ENCODE measurements at places on chromosomes 11 and 22.
A peak's percentile ranks its signal among the peaks of the same experiment; 100 is the strongest.

DNA sequence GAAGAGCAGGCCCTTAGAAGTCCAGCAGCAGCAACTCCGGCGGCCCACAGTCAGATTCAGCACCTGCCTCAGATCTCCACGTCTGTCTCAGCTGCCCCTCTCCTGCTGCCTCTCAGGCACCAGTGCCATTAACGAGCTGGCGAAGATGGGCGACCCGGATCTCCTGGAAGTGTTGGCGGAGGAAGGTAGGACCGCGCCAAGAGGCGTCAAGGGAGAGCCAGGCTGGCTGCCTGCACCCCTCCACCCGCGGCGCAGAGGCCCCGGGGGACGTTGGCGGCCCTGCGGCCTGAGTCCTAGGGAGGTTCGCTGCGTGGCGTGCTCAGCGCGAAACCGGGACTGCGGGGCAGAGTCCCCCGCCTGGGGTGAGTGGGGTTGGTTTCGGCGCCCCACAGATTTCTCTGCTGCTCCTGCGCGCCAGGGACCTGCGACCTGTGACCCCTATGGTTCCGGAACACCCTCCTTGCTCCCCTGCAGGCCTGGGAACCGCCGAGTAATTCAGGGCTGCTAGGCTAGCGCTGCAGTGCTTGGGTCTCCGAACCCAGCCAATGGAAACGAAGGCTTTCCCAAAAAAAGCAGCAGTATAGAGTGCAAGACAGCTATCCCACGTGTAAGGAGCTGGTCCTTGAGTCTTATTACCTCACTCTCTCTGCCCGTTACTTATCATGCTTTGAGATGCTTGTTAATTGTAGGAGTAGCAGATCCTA is 615 bp downstream of the ANO5 start:
- peak; percentile 77 for DNase-seq

- DNase-seq = no peak
Observed at GRCh38 chr11:70122490-70123198, 44.5 kb downstream of the ANO1 start.

DNA sequence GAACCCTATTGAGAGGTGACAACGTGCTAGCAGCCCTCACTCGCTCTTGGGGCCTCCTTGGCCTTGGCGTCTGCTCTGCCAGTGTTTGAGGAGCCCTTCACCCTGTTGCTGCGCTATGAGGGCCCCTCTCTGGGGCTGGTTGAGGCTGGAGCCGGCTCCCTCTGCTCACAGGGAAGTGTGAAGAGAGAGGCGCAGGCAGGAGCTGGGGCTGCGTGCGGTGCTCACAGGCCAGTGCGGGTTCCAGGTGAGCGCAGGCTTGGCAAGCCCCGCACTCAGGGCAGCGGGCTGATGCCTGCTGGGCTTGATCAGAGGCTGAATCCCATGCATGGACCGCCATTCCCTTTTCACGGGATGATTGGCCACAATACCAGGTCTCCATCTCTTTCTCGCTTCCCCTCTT is 90.7 kb downstream of the DLG2 start:
- no peak for DNase-seq

- no peak for DNase-seq
Observed at GRCh38 chr11:117337076-117337475, 9.4 kb downstream of the CEP164 start.

- no peak for DNase-seq
Observed at GRCh38 chr11:89433278-89433677, 57.9 kb downstream of the NOX4 start.

- DNase-seq = peak; percentile 75
Observed at GRCh38 chr11:15711311-15711710, 596.6 kb downstream of the INSC start.

- DNase-seq = no peak
Observed at GRCh38 chr22:23210428-23211170, 30.3 kb downstream of the BCR start.

GRCh38 chr11:67119585-67120391 is 725 bp downstream of the KDM2A start:
- DNase-seq = peak; percentile 44

DNA sequence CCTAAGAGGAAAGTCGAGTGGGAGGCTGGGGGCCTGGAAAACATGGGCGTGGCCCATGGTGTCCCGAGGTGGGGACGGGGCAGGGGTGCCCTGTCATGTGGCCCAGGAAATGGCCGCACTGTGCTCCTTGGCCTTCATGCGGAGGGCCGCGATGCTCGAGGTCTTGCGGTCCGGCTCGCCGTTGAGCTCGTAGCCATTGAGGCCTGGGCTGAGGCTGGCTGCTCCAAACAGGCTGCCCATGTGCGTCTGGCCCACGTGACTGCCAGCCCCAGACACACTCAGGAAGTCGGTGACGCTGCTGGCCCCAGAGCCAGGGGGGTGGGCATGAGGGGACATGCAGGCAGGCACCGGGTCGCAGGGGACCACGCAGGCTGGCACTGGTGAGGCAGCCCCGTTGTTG is 45.2 kb downstream of the ALX4 start:
- DNase-seq = no peak

DNA sequence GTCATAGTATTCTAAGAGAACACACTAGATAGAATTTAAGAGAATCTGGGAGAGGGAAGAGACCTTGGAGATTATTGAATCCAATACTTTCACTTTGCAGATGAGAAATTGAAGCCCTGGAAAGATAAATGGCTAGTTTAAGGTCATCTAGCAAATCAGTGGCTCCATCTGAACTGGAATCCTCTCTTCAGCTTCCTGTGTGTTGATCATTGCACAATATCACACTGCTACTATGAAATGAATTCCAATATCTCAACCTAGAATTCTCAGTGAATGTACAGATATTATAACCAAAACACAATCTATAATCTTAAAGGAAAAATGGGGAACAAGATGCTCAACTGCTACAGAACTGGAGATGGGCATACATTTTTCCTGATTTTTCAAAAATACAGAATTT is 44.1 kb downstream of the DCUN1D5 start:
- DNase-seq = no peak

DNA sequence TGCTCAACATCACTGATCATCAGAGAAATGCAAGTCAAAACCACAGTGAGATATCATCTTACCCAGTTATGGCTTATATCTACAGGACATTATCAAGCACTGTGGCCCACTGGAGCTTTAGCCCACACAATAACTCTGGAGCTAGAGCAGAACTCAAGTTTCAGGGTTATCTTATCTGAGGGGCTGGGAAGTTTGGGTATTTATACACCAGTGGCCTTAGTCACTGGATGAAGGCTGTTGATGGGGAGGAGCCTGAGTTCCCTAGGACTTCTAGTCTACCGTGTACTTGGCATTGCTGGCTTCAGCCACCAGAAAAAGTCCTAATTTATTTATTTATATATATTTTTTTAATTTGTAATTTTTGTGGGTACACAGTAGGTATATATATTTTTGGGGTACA is 19.3 kb downstream of the HSD17B12 start:
- no peak for DNase-seq
